ENCODE measurements at places on chromosomes 1 and 21.

DNA sequence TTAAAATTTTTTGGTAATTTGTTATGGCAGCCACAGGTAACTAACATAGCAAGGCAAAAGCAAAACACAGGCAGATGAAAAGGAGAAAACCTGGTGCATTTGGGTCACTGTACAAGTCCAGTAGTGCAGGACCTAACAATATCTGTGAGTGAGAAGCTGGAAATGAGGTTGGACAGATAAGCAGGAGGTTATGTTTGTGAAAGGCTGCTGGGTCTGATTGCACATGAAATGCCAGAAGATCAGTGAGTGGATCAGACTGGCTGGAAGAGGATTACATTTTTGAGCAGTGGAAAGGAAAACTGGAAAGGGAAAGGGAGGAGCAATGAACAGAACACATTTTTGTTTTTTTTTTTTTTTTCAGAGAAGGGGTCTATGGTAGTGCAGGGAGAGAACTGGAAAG lies 73.6 kb downstream of the CYYR1 start:
- DNase-seq, result no peak

DNA sequence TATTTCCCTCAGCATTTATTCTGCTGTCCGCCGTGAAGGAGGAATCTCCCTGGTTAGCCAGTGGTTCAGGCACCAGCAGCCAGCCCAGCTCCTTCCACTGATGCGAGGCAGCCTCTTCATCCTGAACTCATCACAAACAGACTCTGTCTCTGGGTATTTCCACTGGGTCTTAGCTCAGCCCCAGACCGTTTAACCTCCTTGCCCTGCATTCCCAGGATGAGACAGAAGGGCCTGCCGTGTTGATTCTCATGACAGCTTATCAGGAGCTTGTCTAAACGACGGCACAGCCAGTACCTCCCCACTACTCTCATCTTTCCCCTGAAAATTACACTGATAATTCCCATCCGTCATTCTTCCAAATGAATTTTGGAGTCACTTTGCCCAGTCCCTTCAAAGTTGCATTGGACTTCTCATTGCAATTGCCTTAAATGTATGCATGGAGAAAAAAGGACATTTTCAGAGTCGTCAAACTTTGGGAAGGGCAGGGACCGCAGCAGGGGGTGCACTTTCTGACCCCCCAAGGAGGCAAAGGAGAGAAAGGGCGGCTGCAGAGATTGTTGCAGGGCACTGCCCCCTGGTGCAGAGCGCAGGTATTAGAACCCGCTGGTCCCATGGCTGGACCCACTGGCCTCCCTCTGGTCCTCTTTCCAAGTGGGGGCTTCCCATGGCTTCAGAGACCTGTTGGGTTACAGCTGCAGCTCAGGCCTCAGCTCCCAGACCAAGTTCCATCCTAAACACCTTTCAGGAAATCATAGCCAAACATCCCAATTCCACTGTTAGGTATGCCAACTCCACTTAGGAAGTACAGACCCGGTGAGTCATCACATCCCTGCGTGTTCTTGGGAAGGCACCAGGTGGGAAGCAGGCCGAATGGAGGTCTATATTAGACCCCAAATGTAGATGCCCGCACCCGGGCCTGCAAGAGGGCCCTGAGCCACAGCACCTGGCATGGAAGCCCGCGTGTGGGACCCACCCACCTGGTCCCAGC lies 3.7 kb upstream of the MEGF6 start:
- no peak for DNase-seq

DNA sequence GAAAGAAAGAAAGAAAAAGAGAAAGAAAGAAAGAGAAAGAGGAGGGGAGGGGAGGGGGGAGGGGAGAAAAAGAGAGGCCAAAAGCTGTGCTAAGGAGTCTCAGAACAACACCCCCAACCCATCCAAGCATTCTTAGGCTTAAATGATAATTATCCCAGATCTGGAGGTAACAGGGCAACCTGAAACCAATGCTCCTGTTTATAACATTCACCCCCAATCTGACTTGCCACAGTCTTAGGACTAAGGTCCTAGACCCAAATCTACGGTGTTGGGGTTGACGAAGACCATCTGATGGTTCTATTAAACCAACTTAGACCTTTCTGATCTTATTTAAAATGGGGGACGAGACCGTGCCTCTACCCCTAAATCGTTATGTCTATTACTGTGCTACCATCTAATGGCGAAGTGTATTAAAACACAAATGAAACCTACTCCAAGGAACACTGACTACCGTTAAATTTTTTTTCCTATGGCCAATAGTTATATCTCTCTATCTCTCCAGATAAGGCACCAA lies 119.3 kb upstream of the CDC42BPA start:
- DNase-seq, result peak; percentile 68

DNA sequence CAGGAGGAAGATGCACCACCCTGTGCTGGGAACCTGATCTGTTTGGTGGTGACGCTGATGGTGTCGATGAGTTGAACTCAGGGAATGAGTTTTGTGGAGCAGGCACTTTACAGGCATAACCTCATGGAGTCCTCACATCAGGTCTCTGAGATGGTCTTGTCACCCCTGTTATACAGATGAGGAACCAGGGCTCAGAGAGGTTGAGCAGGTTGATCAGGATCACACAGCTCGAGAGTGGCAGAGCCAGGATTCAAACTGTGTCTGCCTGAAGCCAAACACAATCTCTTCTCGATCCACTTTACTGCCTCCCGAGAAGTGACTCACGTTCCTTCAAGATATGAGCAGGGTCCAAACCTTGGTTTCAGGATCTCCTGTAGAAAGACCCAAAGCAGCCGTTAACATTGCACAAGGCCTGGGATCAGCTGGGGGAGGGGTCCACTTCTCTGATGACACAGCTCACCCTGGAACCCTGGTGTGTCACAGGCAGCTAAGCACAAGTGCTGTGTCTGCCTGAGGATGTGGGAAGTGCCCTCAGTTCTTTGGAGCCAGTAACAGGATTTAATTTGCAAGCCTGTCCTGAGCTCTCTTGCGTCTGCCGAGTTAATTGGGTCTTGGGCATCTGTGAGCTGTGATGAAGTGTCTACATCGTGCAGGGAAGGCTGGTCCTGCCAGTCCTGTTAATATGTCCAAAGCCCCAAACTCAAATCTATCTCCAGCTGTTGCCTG lies 65.4 kb upstream of the STUM start:
- no peak for DNase-seq

- no peak for DNase-seq
Measured at GRCh38 chr1:171017426-171017825, 73.3 kb upstream of the FMO3 start.

GRCh38 chr1:108686614-108687313 lies 5.3 kb upstream of the PRPF38B start:
- DNase-seq, result peak; percentile 52

DNA sequence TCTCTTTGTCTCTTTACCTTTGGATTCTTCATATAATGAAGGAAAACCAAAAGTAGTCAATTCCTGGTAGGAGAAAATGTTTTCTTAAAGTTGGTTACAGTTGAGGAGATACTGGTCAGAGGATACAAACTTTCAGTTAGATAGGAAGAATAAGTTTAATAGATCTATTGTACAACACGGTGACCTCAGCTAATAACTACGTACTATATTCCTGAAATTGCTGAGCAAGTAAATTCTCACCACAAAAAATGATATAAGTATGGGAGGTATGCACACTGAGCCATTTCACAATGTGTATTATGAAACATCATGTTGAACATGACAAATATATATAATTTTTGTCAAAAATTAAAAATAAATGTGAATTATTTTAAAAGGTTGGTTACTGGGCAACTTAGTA lies 20.4 kb downstream of the SSX2IP start:
- DNase-seq, result no peak

All from IMR-90 (cell line).